ENCODE measurements at places on chromosomes 7 and 10. TPM values are rescaled to one million over a fixed set of nuclear protein-coding genes. Genes with fewer than 3 reads are reported as not detected.

ADCY1 gene
- total RNA-seq: 0.26 TPM

SFTPA1 gene
- total RNA-seq: not detected

CUBN gene
- total RNA-seq: 3.4 TPM

ZC3HAV1L gene
- total RNA-seq: 23.7 TPM

LIPJ gene
- not detected for total RNA-seq

GLRX3 gene
- 55.7 TPM for total RNA-seq

ELFN1 gene
- total RNA-seq: not detected

ANKRD1 gene
- 24.2 TPM for total RNA-seq

BAIAP2L1 gene
- 4.2 TPM for total RNA-seq

UTF1 gene
- not detected for total RNA-seq

MBL2 gene
- not detected for total RNA-seq

GJD4 gene
- 0.10 TPM for total RNA-seq

ADAM12 gene
- 120 TPM for total RNA-seq

C10orf53 gene
- not detected for total RNA-seq

HABP2 gene
- not detected for total RNA-seq

CNOT4 gene
- 17.5 TPM for total RNA-seq

PWWP2B gene
- total RNA-seq: 7.8 TPM

DOCK1 gene
- 68.6 TPM for total RNA-seq

SAP25 gene
- total RNA-seq: 0.13 TPM

EFCAB10 gene
- total RNA-seq: 0.13 TPM

VTI1A gene
- total RNA-seq: 28.5 TPM

CPA2 gene
- not detected for total RNA-seq

GFRA1 gene
- 0.39 TPM for total RNA-seq

SCIN gene
- 0.23 TPM for total RNA-seq

GNAT3 gene
- total RNA-seq: not detected

WEE2 gene
- not detected for total RNA-seq

UPK3B gene
- total RNA-seq: 0.46 TPM

DRGX gene
- not detected for total RNA-seq

CYP3A7 gene
- total RNA-seq: not detected

TEX36 gene
- not detected for total RNA-seq

CNPY1 gene
- total RNA-seq: not detected

ZNRF2 gene
- 7.8 TPM for total RNA-seq

GCK gene
- total RNA-seq: 1.4 TPM

TUBAL3 gene
- total RNA-seq: not detected

UCMA gene
- not detected for total RNA-seq

PAPOLB gene
- total RNA-seq: 0.07 TPM

DNAJC12 gene
- 4.8 TPM for total RNA-seq

LLCFC1 gene
- total RNA-seq: not detected

PNLIPRP2 gene
- not detected for total RNA-seq

All from smooth muscle cell of the pulmonary artery (primary cell).